ELR (cell line): ENCODE measurements at places on chromosomes 13 and 19.
A peak's percentile ranks its signal among the peaks of the same experiment; 100 is the strongest.

DNA sequence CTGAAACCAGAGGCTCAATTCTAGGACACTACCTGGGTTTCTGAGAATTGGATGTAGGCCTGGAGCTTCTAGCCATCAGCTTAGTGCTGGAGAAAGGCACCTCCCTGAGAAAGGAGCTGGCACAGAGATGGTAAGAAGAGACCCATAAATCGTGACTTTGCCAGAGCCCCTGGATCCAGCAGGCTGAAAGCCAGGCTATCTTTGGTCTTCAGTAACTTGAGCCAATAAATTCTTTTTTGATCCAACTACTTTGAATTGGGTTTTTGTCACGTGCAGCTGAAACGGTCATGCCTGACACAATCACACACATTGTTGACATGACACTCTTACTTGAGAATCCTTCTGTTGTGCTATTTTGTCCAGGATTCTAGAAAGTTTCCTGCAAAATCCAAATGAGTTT lies 103.4 kb downstream of the LHFPL6 start:
- DNase-seq, result no peak

DNA sequence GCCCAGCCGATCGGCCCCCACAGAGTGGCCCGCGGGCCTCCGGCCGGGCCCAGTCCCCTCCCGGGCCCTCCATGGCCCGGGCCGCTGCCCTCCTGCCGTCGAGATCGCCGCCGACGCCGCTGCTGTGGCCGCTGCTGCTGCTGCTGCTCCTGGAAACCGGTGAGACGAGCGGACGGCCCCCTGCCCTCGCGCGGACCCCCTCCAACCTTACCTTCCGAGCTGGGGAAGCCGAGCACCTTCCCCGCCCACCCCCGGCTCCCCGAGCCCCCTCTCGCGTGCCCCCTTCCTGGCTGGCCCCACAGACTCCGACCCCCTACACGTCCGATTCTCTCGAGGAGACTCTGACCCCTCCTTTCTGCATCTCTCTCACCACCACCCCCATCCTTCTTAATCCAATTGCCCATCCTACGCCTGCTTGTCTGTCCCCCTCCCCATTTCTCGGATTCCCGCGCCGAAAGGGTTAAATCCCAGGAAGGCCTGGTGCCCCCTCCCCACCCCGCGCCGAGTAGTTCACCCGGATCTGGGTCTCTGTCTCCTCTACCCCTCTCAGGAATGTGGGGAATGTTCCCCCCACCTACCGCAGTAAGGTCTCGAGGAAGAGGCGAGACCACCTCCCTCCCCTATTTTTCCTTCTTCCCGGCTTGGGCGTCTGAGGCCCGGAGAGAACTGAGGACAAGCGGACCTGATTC lies 502 bp downstream of the NECTIN2 start:
- DNase-seq, result peak; percentile 46

GRCh38 chr19:3270902-3271301 lies 46.4 kb downstream of the CELF5 start:
- peak; percentile 81 for DNase-seq

DNA sequence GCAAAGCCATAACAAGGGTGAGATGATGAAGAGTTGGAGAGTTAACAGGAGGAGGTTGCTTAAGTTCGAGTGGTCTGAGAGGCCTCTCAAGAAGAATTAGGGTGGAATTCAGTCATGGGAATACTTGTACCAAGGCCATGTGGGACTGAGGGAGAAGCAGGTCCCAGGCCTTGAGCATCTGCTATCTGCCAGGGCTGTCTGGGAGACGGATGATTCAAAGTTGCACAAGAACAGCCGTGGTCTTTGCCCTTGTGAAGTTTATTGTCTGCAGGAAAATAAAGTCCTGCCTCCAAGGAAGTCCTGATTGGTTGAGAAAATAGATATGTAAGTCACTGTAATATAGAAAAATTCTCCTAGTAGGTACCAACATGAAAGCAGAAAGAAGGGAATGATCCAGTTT lies 178.8 kb upstream of the RFC3 start:
- DNase-seq, result no peak

GRCh38 chr13:94947965-94948371 lies 235.6 kb upstream of the SOX21 start:
- DNase-seq, result no peak

- peak; percentile 92 for DNase-seq
Observed at GRCh38 chr19:12156223-12157058, at the start of gene ZNF625. Gene ZNF625, minus strand, starts transcription at chr19:12156734. Its CDS starts 176 bp downstream, at chr19:12156558.

GRCh38 chr19:11373885-11374432 lies 507 bp upstream of the SWSAP1 start:
- DNase-seq, result no peak

DNA sequence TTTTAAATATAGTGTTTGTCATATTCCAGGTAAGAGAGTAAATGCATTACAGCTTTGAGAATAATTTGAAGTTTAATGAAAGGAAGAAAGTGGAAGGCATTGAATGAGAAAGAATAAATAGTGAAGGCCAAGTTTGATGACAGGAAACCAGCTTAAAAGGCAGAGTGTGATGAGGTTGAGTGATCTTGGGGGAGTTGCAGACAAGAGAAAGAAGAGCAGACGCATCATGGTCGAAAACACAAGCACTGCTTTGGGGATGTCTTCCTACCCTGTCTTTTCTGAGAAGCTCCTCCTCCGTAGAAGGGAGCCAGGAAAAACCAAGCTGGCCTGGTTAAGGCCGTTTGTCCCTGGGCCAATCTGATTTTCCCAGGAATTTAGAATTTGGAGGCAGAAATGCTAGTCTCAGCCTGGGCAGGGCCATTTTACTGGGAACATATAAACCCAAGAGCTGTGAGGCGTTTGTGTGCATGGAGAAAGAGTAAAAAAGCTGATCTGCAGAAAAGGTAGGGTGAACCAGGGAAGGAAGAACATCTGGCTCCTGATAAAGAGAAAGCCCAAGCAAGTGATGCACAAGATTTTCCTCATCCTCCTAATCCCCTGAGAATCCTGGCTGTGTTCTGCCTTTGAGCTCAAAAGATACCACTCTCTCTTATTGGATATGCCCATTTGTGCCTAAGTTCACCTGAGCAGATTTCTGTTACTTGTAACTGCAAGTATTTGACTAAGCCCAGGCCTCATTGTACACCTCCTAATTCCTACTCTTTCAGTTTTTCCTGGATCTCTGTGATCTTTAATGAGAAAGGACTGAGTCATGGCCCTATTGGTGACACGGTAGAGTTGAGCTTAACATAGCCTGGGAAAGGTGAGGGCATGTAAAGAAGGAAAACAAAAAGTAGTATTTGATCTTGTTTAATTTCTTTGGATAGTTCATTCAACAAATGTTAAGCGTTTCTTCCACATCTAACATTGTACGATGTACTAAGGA lies 80.0 kb downstream of the WDFY2 start:
- peak; percentile 34 for DNase-seq

GRCh38 chr19:47210689-47211316 lies 20.2 kb downstream of the BBC3 start:
- DNase-seq, result peak; percentile 83

- DNase-seq, result no peak
Observed at GRCh38 chr19:49701271-49701786, 10.4 kb downstream of the CPT1C start.

GRCh38 chr13:34640179-34640992 lies 301.7 kb upstream of the NBEA start:
- DNase-seq, result no peak

DNA sequence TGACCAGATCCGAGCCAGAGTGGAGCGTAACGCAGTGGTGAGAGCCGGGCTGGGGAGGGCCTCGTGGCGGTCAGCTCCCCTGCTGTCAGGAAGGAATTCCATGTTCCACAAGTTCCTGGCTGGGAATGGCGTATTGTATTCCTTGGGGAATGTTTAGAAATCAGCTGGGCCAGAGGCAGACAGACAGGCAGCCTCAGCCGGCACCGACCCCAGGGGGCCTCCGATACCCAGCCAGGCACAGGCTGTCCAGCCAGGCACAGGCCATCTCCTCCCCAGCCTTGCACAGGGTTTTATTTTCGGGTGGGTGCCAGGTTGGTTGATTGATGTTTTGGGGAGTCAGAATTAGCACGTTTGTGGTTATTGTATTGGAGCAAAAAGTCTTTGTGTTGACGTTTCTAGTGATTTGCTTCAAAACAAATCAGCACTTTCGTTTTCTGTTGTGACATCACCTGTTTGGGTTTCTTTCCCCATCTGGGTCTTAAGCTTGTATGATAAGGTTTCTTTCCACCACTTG lies 126.6 kb upstream of the MCF2L start:
- DNase-seq, result no peak

- no peak for DNase-seq
Observed at GRCh38 chr19:55362990-55363716, at the start of gene GARIN5B. Gene GARIN5B, minus strand, starts transcription at chr19:55363260. Its CDS starts 194 bp downstream, at chr19:55363066.

DNA sequence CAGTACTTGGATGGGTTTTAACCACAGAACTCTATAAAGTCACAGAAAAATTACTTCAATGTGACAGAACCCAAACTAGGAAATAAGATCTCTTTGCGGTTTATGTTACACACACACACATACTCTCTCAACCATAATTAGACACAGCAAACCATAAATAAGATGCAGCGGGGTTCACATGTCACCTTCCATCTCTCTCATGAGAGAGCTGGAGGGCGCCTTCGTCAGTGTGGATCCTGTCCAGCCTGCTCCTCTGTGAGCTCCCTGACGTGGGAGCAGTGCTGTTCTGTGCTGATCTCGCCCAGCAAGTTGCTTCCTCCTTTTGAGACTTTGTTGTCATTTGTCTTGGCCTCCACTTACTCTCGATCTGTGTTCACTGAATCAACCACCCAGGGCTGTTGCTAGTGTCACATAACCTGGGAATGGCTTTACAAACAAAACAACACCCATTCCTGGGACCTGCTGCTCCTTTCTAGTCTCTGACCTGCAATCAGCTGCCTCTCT lies 204.9 kb upstream of the KL start:
- DNase-seq, result peak; percentile 17

GRCh38 chr13:36553491-36553890 lies 120.3 kb upstream of the SERTM1 start:
- DNase-seq, result no peak

- no peak for DNase-seq
Observed at GRCh38 chr19:47691090-47691489, 22.1 kb upstream of the EHD2 start.
